ENCODE measurements at places on chromosomes 13 and 19.
A peak's percentile ranks its signal among the peaks of the same experiment; 100 is the strongest.

- DNase-seq: no peak
These were observed 33.6 kb downstream of the ERICH4 start for GRCh38 chr19:41476583-41476982.

DNA sequence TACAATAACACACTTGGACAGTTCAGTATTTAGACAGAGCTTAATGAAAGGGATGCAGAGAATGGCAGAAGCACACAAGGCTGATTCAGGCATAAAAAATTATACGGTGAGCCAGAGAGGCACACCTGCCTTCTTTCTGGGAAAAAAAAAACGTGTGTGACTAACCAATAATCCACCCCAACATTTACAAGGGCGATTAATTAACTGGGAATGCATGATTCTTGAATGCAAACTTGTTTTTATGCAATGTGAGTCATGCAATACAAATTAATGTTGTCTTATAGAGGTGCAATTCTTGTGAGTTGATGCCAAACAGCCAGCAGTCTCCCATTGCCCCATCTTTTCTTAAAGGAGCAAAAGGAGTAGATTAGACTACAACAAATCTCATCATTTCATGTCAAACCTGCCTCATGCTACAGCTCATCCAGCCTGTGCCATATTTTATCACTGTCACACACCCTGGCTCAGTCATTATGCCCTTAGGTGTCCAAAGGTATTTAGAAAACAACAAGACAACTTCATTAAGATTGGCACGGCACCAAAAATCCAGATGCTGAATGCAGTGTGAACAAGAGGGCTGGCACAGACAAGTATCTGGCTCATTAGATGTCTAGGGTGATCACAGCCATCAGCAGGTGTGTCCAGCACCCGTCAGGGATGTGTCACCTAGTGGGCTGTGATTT, 721.1 kb downstream of the EFNB2 start:
- peak; percentile 85 for DNase-seq

DNA sequence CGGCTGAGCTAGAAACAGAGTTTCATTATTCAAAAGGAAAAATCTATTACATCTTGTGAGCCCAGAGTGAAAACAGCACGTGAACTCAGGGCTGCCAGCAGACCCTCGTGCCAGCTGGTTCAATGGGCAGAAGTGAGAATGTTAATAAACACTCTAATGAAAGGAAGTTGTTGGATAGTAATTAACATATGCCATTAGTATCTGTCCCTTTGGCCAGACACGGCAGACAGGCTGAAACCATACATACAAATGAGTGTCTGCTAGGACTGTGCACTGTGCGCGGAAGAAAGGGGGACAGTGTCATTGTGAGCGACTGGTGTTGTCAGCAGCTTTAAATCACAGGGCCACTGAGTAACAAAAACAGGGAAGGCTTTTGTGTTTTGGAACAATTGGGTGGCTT, 121.9 kb upstream of the TSC22D1 start:
- DNase-seq: no peak

DNA sequence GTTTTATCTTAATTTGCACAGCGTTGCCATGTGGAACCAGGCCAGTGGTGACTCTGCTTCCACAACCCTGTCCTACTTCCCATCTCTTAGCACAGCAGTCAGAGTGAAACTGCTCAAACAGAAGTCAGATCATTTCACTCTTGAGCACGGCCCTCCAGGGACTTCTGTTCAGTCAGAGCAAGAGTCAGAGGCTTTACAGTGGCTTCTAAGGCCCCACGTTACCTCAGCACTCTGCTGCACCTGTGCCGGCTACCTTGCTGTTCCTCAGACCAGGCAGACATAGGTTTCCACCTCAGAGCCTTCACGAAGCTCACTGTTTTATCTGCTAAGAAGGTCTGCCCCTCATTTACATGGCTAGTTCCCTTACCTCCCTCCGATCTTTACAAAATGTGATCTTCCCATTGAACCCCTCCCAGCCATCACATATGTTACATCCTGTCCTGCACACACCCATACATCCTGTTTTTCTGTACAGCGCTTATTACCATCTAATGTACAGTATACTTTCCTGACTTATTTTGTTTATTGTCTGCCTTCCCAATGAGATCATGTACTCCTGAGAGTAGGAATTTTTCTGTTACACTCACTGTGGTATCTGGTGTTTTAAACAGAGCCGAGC, 41.6 kb downstream of the TM9SF2 start:
- no peak for DNase-seq

DNA sequence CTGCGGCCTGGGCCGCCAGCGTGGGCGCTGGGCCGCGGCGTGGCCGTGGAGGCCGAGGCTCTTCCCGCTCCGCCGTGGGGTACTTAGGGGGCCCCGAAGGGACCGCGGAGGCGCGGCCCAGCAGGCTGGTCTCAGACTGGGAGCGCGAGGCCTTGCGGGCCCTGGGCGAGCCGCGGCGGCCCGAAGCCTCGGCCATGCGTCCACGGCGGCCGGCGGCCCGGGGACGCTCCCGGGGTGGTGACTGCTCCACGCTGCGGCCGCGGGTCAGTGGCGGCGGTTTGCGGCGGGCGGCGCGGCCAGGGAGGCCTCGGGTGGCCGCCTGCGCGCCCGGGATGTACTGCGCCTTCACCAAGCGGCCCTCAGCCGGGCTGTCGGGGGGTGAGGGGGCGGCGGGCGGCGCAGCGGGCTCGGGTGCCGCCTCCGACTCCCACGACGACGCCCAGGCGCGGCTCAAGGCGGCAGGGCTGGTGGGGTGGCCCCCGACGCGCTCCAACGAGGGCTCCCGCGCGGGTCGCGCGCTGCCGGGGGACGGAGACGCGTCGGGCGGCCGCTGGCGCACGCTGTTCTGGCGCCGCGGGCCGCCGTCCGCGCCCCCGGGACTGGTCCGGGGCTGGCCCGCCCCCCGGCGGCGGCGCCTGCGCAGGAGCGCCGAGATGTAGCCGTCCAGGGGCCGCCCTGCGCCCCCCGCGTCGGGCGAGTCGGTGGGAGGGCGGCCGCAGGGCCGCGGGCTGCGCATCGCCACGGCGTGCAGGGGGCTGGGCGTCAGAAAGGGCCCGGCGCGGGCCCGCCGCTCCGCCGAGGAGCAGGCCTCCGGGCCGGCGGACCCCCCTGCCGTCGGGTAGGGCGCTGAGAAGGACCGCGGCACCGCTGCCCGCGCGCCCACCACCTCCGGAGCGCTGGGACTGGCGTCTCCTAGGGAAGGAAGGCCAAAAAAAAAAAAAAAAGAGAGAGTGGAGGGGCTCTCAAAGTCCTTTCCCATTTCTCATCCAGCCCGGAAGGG, 11.7 kb downstream of the DACT3 start:
- DNase-seq: no peak

DNA sequence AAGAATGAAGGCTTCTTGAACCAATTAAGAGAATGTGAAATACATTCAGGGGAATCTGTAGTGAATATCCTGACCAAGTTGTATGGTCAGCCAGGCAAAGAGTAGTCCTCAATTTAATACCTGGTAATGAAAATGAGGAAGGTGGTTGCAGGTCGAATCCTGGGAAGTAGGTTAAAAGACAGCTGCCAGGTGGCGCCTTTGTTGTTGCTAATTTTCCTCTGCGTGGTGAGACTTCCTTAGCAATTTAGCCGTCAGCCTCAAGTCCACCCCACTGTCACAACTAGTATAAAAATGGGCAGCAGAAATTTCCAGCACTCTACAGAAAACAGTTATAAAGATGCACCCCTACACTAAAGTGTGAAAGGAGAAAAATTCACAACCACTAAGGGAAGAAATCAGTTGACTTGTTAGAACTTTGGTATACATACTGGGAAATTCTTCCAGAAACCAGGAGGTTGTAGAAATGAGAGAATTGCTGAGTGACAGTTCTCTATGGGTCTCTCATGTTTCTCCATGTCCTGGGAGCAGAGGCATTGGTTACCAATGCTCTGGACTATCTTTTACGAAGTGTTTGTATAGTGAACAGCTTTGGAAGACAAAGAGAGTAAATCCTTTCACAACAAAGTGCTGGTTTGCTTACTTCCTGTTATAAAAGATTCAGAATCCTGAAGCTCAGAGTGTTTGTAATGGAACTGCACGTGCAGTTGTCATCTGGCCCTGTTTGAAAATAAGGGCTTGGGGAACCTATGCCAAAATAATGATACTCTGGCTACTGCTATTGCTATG, 235.9 kb downstream of the NHLRC3 start:
- no peak for DNase-seq

GRCh38 chr13:43285933-43286597, 262.7 kb downstream of the DNAJC15 start:
- no peak for DNase-seq

DNA sequence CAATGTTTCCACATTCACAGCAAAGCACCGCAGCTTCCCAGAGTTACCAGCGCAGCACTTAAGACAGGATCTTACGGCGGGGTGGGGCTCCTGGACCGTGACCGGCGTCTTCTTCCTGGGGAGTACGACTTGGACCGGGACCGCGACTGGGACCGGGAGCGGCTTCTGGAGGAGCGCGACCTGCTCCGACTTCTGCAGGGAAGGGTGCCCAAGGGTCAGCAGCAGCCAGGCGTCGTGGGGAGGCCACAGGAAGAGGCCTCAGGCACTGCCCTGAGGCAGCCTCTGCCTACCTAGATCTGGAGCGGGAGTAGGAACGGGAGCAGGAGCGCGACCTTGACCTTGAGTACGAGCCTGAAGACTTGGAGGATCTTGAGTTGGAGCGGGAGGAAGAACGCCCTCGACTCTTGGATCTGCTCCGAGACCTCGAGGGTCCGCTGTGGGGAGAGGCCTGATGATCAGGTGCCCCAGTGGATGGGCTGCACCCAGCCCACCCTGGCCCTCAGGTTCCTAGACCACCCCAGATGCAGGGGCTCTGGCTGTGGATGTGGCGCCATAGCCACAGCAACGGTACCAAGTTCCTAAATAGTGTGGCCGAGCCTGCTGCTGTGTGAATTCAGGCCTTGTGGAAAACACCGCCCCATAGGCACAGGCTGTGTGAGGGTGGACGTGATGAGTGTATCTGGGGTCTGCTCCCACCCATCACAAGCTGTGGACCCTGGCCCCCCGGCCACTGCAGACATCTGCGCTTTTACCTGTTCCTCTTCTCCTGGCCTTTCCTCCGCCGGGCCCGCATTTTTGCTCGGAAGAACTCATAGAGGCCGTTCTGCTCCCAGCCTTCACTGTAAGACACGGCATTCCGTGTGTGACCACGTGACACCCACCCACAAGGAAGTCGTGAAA, 21.9 kb downstream of the CHERP start:
- no peak for DNase-seq

- no peak for DNase-seq
These were observed 2476.7 kb downstream of the PCDH9 start for GRCh38 chr13:64753233-64754000.

GRCh38 chr13:110468986-110469495, 92.5 kb downstream of the RAB20 start:
- DNase-seq: no peak

- DNase-seq: no peak
These were observed 18.6 kb downstream of the GRIK5 start for GRCh38 chr19:42051166-42052115.

DNA sequence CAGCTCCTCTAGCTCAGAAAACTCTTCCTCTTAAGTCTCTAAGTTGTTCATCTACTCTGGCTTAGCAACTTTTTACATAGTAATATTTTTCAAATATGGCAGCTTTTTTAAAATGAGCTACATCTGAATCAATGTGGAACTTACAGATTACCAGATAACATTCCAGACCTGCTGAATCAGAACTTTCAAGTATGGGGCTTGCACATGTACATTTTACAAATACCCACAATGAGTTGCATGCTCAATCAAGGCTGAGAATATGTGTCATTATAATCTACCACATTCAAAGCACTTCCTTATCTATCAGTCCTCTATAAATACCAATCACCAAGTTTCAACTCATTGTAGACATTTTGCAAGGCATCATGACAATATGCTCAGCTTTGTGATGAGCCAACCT, 383.1 kb downstream of the FGF14 start:
- no peak for DNase-seq

DNA sequence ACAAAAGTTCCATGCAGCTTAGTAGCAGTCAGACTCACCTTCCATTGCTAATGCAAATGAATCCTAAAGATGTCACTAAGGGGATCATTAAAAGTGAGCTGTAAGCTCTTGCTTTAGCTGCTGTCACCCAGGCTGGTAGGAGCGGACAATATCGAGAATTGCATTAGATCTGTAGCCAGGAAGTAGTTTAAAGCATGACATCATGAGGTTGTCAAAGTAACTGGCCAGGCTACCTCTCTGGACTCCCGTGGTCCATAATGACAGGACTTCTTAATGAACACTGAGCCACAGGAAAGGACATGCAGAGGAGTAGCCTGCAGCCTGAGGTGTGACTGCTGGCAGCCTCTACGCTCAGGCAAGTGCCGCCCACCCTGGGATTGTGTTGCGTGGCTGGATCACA, 522.3 kb upstream of the NBEA start:
- DNase-seq: no peak

GRCh38 chr19:48175578-48175977, 5.1 kb downstream of the ZSWIM9 start:
- no peak for DNase-seq

GRCh38 chr19:49515767-49516166, 3.3 kb downstream of the FCGRT start:
- no peak for DNase-seq

GRCh38 chr13:34176633-34177032, 358.7 kb downstream of the RFC3 start:
- DNase-seq: no peak

- DNase-seq: peak; percentile 61
These were observed 14.6 kb downstream of the GNA11 start for GRCh38 chr19:3108775-3109174.

DNA sequence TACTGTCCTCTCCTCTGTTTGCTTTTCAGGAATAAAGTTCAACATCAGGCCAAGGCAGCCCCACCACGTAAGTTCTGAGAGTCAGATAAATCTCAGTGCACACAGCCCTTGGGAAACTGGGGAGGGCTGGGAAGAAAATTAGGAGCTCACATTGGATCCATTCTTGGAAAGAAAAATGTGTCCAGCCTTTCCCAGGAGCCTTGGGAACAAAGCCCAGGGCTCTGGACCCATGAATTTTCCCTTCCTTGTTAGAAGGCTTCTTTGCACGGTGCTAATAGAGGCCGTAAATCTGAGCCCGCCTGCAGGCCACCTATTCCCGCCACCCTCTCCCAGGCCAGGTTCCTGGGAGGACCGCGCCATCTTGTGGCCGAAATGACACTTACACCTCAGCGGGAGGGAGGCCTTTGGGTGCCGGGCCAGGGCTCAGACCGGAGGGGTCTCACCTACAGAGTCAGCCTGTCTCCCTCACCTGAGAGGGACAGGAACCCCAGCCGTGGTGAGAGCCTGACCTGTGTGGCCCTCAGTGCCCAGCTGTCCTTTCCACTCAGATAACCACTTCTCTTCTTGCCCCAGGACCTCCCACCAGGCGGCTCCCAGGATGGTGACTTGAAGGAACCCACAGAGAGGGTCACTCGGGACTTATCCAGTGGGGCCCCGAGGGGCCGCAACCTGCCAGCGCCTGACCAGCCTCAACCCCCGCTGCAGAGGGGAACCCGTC, 25.1 kb upstream of the KCTD15 start:
- peak; percentile 73 for DNase-seq

GRCh38 chr13:61777899-61778298, 362.2 kb upstream of the PCDH20 start:
- DNase-seq: no peak

- no peak for DNase-seq
These were observed 6.1 kb downstream of the WDFY2 start for GRCh38 chr13:51590231-51590970.

DNA sequence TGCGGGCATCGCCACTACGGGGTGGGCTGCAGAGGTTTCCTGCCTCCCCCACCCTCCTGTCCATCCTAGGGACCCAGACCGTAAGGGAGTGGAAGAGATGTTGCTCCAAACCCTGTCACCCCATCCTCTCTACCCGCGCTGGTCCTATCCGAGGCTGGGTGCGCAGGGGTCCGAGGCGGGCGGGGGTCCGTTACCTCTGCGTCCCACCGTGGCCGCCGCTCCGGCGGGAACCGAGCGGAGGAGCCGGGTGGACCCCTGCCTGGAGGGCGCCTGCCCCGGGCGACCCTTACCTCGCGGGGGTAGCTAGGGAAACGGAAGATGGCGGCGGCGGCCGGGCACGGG, at the start of gene DGKH:
Gene DGKH (plus strand): TSS at position 307 of the 342 bp plus-strand sequence. CDS start 126 bp downstream, outside the sequence.
- DNase-seq: no peak
